ENCODE measurements at places on chromosomes 12 and 14. TPM values are rescaled to one million over a fixed set of nuclear protein-coding genes. Genes with fewer than 3 reads are reported as not detected.

Gene DCAF5
- 41.0 TPM for polyA plus RNA-seq

Gene TGM1
- 1.8 TPM for polyA plus RNA-seq

Gene ARHGEF40
- polyA plus RNA-seq: 99.6 TPM

Gene LYZ
- not detected for polyA plus RNA-seq

Gene NKX2-1
- not detected for polyA plus RNA-seq

Gene SYNE3
- 0.02 TPM for polyA plus RNA-seq
